ENCODE measurements at places on chromosomes 13 and 19.
A peak's percentile ranks its signal among the peaks of the same experiment; 100 is the strongest.

GRCh38 chr19:40464059-40465024 lies 1.2 kb downstream of the BLVRB start:
- peak; percentile 64 for DNase-seq

GRCh38 chr13:98110749-98111148 lies 32.1 kb upstream of the FARP1 start:
- no peak for DNase-seq

DNA sequence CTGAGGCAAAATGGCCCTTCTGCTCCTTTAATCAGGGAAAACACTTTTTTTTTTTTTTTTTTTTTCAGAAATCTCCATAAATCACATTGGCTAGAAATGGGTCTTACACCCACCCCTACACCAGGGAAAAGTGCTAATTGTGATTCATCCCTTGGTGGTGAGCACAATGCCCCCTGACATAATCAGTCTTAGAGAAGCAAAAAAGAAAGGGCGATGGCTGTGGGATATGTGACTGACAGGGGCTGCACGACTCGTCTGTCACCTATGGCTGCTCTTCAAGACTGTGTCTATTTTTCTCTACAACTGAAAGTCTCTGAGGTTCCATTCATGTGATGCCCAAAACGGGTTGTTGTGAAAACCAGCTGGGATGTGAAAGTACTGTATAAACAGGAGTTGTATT lies 3.6 kb upstream of the GPC6 start:
- DNase-seq = no peak

GRCh38 chr19:10289167-10289835 lies 451 bp upstream of the ICAM5 start:
- DNase-seq = peak; percentile 48

DNA sequence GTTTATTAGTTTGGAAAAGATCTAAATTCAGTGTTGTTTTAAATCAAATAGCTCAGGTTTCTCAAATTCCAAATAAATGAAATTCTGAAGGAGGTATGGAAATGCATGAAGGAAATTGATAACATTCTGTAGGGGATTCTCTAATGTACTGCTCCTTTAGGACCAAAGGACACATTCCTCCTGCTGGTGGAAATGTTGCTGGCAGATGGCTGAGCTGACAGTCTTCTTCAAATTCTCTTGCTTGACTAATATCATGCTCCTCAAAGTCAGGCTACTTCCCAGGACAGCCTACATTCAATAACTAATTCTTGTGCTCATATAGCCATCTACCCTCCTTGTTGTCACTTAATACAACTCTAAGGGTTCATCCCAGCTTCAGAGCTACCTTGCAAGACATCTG lies 1118.5 kb downstream of the PCDH9 start:
- no peak for DNase-seq

- no peak for DNase-seq
Observed at GRCh38 chr13:94419304-94419924, 60.1 kb downstream of the DCT start.

- DNase-seq = no peak
Observed at GRCh38 chr19:33470686-33471085, 50.9 kb downstream of the PEPD start.

GRCh38 chr19:55145232-55145631 lies 3.8 kb downstream of the TNNT1 start:
- no peak for DNase-seq

- no peak for DNase-seq
Observed at GRCh38 chr19:48182434-48182833, 12.0 kb downstream of the ZSWIM9 start.

DNA sequence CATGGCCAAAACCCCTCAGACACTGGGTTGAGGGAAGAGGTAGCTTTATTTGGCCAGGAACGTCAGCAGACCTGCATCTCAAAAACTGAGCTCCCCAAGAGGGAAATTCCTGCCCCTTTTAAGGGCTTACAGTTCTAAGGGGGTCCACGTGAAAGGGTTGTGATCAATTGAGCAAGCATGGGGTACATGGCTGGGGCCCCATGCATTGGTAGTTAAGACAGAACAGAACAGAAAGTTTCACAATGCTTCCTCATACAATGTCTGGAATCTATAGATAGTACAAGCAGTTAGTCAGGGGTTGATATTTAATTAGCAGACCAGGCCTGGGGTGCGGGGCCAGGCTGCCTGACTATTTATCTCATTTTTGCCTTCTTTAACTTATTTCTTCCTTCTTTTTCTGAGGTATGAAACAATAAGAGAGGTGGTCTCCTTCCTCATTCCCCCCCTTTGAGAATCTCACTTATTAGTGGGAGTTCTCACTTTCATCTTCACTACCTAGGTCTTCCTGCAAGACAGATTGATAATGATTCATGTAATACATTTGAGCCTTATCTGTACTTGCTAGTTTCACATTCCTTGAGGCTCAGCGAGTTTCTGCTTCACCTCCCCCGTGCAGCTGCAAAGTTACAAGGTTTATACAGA lies 84.8 kb downstream of the SLC25A15 start:
- DNase-seq = no peak

GRCh38 chr13:22276616-22277015 lies 605.7 kb downstream of the FGF9 start:
- DNase-seq = no peak

DNA sequence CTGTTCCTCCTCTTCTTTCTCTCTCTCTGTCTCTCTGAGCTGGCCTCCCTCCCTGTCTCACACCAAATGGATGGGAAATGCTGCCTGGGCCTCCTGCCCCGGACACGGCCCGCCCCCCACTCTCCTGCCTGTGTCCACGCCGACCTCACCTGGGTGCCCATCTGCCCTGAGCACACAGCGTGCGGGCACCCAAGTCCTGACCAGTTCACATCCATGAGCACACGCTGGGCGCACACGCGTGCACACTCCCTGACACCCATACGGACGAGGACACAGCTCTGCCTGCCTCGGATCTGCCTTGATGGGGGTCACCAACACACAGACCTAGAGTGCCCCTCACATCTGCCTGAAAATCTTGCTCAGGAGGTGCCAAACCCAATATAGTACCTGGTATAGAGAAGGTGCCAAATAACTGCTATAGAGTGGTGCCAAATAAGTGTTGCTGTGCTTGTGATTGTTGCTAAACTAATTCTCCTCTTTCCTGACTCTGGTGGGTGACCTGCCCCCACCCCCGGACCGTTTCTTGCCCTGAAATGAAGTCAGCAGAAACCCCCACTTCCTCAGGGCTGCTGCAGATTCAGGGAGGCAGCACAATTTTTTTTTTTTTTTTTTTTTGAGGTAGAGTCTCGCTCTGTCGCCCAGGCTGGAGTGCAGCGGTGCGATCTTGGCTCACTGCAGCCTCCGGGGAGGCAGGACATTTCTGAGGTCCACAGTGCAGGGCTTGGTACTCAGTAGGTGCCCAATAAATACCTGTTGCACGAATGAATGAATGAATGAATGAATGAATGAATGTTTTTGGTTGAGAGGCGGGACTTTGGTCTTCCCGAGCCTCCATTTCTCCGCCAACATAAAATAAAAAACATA lies 4.6 kb downstream of the NFIC start:
- DNase-seq = no peak

- no peak for DNase-seq
Observed at GRCh38 chr19:4414800-4415321, 12.4 kb downstream of the CHAF1A start.

GRCh38 chr19:16608290-16608739 lies 19.7 kb downstream of the MED26 start:
- no peak for DNase-seq

DNA sequence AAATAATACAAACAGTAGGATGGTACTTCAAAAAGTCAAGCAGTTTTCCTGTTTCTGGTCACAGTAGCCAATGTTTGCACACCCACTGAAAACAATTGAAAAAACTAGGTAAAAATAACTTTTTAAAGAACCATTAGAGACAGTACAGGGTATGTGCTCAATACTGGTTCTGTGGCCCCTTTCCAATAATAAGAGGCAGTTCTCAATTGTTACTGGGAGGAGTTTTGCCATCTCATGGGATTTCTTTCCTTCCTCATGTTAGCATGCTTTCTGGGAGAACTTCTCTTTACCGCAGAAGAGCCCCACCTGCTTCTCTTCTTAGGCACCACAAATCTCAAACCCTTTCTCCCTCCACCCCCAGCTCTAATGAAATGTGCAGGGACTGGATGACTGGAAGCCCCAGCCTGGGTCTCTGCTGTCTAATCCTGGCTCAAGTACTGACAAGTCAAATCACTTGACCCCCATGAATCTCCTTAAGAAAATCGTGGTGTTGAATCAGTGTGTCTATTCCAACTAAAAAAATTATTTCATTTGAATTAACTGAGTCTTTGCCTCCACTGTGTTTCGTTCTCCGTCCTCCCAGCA lies 14.6 kb downstream of the METTL21C start:
- no peak for DNase-seq

GRCh38 chr13:113851480-113851803 lies 12.4 kb downstream of the GAS6 start:
- no peak for DNase-seq

DNA sequence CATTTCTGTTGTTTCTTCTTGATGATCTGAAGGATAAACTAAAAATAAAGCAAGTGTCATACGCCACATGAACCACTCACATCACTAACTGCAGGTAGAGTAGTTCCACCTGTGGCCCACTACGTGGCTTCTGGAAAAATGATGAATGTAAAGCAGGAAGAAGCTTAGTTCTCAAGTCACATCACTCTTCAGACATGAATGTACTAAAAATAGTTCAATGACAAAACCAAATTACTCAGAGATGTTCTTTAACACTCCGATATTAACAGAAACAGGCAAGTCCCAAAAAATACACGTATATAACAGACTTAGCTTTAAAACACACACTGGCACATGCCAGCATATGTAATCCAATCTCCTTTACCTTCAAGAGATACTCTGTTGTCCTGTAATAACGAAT lies 21.6 kb downstream of the RAB20 start:
- no peak for DNase-seq

DNA sequence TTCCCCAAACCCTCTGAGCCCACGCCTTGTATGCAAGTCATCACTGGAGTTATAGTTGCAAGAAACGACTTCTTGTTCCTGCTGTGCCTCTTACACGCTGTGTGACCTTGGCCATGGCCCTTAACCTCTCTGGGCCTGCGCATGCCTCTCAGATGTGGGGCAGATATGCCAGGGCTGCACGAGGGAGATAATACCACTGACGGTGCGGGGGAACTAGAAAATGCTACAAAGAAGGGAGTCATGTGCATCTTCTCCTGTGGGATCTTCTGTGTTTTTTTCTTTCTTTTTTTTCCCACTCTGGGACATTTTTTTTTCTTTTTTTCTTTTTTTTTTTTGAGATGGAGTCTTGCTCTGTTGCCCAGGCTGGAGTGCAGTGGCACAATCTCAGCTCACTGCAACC lies 4.3 kb upstream of the SAMD1 start:
- DNase-seq = no peak

DNA sequence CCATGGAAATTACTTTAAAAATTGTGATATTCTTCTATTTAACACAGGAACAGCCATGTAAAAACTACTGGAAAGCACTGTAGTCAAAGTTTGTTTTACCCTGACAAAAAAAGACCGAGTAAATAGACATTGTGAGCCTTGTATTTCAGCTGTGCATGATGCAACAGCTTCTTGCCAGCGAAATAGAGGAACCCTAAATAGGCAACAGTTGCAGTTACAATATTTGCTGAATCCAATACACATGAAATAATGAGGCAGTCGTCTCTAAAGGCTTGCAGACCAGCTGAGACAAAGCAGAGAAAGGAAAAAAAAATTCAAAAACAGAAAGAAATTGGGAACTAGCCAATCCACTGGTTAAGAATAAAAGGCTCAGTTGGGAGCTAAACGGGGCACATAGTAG lies 1001.1 kb downstream of the OLFM4 start:
- DNase-seq = no peak

GRCh38 chr13:106628936-106629659 lies 61.2 kb upstream of the ARGLU1 start:
- no peak for DNase-seq

- no peak for DNase-seq
Observed at GRCh38 chr19:42317535-42317934, 4.4 kb downstream of the TMEM145 start.

GRCh38 chr19:903266-903797 lies 9.7 kb downstream of the R3HDM4 start:
- DNase-seq = no peak

GRCh38 chr13:29562786-29563438 lies 32.6 kb downstream of the SLC7A1 start:
- DNase-seq = no peak

DNA sequence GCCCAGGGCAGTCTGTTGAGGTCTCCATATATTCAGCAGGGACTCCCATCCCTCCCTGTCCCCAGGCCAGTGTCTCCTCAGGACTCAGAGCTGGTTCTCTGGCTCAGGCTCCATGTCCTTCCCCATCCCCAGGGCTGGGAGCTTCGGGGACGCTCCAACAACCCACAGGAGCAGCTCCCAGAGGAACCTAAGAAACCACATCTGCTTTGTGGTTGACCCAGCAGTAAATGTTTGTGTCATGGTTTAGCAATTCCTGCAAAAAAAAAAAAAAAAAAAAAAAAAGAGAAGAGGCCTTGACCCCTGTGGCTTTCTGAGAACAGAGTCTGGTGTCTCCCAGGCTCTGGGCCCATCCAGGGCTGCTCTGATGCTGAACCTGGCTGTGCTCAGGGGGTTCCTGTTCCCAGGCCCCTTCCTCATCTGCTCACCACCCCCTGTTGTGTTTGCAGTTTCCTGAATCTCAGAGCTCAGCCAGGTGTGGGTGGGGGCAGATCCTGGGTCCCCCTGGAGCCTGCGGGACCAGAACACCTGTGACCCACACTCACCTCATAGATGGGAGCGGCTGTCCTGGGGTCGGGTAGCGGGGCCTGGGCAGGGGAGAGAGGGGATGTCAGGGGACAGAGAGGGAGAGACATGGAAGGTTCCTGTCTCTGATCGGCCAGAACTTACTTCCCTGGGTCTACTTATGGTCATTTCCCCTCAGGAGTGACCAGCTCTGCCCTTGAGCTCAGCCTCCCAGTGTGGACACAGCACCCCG lies 25.2 kb upstream of the CEACAM1 start:
- no peak for DNase-seq

GRCh38 chr19:13010992-13011652 lies 15.8 kb downstream of the NFIX start:
- no peak for DNase-seq

- DNase-seq = no peak
Observed at GRCh38 chr13:61111529-61111928, 304.1 kb downstream of the PCDH20 start.

DNA sequence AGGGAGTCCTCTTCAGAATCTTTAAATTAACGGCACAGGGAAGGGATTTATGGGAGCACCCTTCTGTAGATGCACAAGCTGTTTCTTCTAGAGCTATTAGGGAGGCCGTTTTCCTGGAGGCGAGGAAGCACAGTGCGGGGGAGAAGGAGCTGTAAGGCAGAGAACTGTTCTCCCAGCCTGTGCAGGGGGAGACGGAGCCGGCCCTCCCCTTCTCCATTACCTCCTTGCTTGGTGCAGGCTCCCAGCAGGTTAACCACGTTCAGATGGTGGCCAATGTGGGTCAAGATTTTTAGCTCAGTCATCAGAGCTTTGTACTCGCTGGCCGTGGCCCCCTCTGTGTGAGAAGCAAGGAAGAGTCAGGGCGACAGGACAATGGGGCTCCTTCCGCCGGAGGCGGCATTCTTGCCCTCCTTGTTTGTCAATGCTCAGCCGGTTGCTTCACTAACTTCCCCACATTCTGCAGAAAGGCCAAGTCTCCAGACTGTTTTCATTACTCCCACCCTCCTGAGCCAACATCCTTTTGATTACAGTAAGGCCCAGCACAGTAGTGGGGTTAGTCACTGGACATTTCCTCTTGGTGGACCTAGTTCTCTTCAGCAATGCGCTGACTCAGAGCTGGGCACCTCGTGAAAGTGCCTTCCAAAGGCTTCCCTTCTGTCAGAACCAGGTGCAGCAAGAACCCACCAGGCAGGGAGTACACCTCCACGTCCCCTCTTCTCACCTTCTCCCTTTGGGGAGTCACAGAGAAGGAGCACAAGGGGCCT lies 165.4 kb downstream of the FLT1 start:
- no peak for DNase-seq

Data from effector CD4-positive, alpha-beta T cell (primary cell).